ENCODE measurements at places on chromosomes 16 and 17.

DNA sequence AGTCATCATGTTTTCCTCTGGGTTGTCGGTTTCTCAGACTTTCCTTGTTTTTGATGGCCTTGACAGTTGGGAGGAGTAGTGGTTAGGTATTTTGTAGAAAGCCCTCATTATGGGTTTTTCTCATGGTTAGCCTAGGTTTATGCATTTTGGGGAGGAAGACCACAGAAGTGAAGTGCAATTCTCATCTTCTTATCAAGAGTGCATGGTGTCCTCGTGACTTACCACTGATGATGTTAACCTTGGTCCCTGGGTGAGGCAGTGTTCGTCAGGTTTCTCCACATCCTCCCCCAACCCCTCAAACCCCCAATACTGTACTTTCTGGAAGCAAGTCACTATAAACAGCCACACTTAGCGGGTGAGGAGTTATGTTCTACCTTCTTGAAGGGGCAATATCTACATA, 42.3 kb downstream of the BPTF start:
- DNase-seq = no peak

DNA sequence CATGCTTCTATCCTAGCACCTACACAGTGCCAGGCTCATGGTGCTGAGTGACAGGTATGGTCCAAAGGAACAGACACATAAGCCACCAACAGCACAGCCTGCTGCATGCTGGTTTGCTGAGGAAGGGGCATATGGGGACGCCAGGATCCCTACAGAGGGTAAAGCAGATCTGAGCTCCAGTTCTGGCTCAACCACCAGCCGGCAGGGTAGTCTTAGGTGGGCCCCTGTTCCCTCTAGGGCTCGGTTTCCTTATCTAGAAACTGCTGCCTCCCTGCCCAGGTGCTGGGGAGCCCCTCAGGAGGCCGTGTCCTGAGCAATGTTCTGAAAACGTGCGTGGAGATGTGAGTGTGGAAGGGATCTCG, 24.2 kb upstream of the MRPS23 start:
- no peak for DNase-seq

- no peak for DNase-seq
Measured at GRCh38 chr16:51419768-51420167, 268.7 kb upstream of the SALL1 start.

GRCh38 chr17:35160354-35161201, 13.0 kb downstream of the UNC45B start:
- DNase-seq = no peak

- DNase-seq = no peak
Measured at GRCh38 chr17:72600934-72601333, 480.1 kb downstream of the SOX9 start.

DNA sequence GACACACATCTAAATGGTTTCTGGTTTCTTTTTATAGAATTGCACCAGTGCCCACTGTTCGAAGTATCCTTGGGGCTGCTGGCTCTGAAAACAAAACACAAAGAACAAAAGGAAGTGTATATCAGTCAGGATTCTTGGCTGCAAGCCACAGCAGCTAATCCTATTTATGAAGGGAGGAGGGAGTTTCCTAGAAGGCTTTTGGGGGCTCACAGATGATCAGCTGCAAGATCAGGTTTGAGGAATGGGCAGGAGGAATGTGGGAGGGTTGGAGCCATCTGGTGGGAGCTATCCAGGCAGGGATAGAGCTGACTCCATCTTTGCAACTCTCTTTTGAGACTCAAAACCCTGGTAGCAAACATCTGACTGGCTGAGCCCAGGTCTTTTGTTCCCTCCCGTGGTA, 118.3 kb upstream of the EEF2KMT start:
- DNase-seq = no peak

DNA sequence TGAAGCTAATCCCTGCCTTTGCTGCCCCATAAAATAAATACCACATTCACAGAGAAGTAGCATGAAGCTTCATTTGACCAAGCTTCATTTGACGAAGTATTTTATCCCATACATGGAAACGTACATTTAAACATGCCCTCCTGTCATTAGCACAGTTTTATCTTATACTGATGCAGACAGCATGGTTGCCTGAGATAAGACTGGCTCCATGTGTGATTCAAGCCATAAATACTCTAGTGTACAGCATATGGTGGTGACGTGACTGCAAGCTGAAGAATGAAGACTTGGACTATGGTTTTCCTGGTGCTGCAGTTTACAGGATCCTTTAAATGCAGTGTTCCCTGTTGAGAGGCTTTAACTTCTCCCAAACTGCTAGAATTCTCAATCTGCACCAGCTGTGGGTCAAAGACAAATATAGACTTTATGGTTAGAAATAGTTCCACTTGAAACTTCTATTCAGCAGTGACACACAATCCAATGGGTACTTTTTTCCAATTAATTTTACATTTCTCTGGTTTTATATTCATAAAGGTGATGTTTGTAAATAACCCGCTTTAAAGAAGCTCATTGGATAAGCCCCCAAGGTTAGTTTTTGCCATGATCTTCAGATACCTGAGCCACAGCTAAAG, 64.9 kb downstream of the CYB561 start:
- DNase-seq = no peak

DNA sequence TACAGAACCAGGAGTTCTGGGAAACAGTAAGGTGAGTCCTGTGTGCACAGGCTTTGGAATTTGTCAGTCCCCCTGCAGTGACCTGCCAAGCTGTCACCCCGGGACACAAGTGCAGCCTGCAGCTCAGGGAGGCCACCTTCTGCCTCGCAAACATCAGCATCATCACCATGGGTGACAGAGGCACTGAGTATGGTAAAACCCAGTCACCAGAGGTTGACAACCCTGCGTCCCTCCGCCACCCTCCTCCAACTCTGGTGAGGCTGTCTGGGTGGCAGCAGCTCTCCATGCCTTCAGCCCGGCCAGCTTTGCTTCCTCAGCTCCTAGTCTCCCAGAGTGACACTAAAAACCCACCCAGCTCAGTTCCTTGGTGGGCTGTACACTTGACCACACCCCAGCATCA, 221.0 kb downstream of the CPPED1 start:
- no peak for DNase-seq

- DNase-seq = no peak
Measured at GRCh38 chr17:48037036-48037837, at the start of gene COPZ2. TSS of gene COPZ2 (minus strand) at chr17:48037797. CDS start at chr17:48037777, 20 bp downstream.

GRCh38 chr16:4380119-4381063, 8.7 kb downstream of the VASN start:
- DNase-seq = no peak

GRCh38 chr17:36623281-36623680, 21.9 kb downstream of the MRM1 start:
- no peak for DNase-seq

DNA sequence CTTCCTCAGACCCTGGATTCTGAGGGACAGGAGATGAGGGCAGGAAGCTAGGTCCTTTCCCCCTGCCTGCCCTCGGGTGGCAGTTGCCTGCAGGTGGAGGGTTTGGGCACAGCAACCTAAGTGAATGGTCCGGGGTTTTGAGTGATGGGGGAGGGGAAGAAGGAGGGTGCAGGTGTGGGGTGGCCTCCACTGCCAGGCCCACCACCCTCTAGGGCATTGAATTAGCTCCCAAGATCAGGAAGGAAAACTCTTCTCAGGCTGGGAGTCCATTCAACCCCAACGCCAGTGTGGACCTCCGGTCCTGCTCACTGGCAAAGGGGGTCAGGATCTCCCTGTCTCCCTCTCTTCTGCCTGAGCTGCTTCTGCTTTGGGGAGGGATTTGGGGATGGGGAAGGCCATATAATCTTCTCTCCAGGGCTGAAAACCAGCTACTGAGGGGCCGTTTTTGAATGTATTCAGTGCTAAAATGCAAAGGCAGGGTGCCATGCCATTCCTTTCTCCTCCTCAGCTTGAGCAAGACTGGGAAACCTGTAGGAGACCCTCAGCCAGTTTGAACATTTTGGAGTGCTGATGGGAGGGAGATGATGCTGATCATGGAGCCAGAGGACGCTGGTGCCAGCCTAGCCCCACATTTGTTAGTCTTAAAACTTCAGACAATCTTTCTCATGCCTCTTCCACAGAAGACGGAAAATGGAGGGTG, 18.8 kb downstream of the GRB7 start:
- no peak for DNase-seq

- no peak for DNase-seq
Measured at GRCh38 chr17:75260641-75261335, 618 bp downstream of the GGA3 start.

GRCh38 chr16:17245776-17246175, 225.0 kb downstream of the XYLT1 start:
- no peak for DNase-seq

GRCh38 chr16:47035436-47035835, 62.0 kb upstream of the DNAJA2 start:
- no peak for DNase-seq

DNA sequence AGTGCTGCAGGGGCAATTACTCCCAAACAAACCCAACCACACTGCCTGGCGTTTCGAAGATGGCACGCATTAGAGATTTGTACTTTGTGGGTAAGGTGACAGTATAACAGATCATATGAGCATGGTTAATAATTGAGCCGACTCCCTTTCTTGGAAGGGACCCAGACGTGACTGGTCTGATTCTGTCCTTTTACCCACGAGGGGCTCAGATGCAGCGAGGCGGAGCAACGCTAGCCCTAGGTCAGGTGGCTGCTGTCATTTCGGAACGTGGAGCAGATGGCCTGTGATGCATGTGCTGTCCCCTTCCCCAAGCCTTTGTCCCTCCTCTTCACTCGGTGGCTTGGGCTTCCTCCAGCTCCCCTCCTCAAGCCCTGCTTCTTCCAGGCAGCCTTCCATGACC, 84.2 kb downstream of the SNX29 start:
- no peak for DNase-seq

DNA sequence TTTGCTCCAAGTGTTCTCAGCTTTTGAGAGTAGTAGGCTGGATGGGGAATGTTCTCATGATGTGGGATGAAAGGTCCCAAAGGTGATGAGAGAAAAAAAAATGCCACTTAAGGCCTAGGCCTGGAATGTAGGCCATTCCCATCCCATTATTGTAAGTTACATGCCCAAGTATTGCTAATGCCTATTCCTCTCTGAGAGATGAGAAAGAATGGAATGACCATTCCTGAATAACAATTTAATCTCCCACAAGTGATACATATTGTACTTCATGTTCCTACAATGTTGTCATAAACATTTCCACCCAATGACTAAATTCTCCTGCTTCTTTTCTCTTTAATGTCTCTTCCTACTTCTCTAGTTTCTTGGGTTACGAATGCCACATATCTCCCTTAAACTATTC, 102.8 kb upstream of the KCNJ16 start:
- no peak for DNase-seq

DNA sequence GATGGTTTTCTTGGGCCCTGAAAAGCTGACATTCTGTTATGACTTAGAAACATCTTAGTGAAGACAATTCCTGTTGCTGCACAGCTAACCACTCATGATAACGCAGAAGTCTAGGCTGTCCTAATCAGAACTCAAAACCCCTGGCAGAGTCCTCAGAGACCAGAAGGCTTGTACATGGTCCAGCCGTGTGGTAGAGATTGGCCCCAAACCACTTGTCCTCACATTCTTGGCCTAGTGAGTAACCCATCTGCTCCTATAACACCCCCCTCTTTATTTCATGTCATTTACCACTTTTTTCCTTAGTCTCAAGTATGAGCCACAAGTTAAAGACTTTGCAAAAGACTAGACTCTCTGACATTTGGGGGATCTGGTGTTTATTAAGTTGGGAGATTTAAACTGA, 116.5 kb upstream of the ADAMTS18 start:
- DNase-seq = no peak

GRCh38 chr16:69566240-69566980, 644 bp downstream of the NFAT5 start:
- DNase-seq = no peak

DNA sequence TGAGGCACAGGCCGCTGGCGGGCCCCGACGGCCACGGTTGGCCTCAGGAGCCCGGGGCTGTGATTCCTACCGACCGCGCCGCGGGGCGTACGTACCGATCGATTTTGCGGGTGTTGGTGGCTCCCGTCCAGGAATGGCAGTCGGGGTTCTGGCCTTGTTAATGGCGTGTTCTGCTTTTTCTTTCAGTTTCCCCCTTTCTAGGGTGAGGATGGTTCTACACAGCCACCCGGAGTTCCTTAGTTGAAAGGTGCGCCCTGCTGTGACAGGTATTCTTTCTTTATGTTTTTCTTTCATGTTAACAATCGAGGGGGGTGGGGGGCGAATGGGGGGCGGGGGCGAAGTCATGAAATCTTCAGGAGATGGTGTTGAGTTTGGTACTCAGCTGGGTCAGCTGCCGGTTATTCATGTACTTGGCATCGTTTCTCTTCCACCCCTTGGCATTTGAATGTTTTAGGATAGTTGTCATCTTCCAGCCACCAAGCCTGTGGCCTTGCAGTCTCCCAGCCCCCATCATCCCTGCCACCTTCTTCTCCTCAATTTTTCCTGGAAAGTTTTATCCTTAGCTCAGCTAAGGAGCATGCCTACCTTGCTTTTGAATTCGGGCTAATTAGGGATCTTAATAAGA, 802 bp downstream of the CYLD start:
- DNase-seq = no peak

DNA sequence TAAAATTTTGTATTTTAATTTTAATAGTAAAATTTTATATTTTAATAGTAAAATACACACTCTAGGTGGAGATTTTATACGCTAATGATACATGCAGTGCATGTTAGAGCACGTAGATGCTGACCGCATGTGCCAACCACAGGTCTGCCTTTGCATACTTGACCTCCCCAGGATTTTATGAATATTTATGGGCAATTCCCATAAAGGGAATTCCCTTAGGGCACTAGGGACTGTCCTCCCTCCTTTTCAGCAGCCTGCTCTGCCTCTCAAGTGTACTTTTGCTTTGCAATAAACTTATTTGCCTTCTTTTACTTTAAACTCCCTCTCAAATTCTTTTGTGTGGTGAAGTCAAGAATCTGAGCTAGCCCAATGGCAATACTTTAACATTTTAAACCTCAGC, 217.7 kb upstream of the CDH8 start:
- DNase-seq = no peak

DNA sequence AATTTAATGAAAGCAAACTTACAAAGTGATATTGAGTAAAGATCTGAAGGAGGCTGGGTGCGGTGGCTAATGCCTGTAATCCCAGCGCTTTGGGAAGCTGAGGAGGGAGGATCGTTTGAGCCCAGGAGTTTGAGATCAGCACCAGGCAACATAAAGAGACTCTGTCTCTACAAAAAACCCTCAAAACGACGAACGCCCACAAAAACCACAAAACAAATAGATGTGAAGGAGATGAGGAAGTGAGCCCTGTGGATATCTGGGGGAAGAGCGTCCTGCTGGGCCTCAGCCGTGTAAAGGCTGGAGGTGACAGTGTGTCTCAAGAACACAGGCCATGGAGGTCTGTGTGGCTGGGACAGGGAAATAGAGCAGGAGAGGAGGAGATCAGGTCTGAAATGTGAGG, 68.8 kb downstream of the ITFG1 start:
- no peak for DNase-seq
